ENCODE measurements at places on chromosomes 2 and 18. TPM values are rescaled to one million over a fixed set of nuclear protein-coding genes. Genes with fewer than 3 reads are reported as not detected.

- no peaks in the 10 kb centered on the region for H3K36me3 ChIP-seq
- no peak for DNase-seq
- peaks cover 27% of the 10 kb centered on the region for H3K4me1 ChIP-seq
- no peak overlapping the region for H3K27ac ChIP-seq
- peaks cover 91% of the 10 kb centered on the region for H3K27me3 ChIP-seq
Measured at GRCh38 chr2:29917781-29918180, 3.6 kb downstream of the ALK start.

GRCh38 chr2:128793404-128793803, 474.7 kb upstream of the HS6ST1 start:
- no peak for DNase-seq
- H3K4me3 ChIP-seq: no peak overlapping the region
- no peaks in the 10 kb centered on the region for H3K36me3 ChIP-seq
- peaks cover 5% of the 10 kb centered on the region for H3K4me1 ChIP-seq

The APCDD1 gene
- 49.8 TPM for total RNA-seq

The ANKRD30BL gene
- not detected for total RNA-seq

GRCh38 chr2:62475172-62476011, 30.6 kb downstream of the TMEM17 start:
- DNase-seq: no peak
- H3K36me3 ChIP-seq: no peaks in the 10 kb centered on the region
- no peak overlapping the region for H3K4me3 ChIP-seq
- peaks cover 30% of the 10 kb centered on the region for H3K4me1 ChIP-seq
- peaks cover 5% of the 10 kb centered on the region for H3K27me3 ChIP-seq
- no peak overlapping the region for H3K27ac ChIP-seq

DNA sequence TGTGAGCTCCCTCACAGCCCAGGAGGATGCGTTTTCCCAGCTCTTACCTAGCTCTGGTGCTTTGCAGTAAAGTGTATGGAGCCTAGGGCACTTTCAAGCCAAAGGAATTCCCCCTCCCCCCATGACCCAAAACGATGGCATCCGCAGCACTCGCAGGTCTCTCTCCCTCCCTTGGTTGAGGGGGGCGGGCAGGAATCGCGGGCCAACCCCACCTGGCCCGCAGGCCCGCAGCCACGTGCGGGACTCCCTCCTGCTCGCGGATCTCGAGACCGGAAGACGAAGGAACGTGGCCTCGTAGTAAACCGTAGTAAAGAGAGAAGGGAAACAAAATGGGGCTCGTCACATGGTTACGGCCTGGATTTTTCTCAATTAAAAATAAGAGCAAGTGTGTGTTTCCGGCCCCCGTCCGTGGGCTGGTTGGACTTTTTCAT, 8.5 kb downstream of the IRS1 start:
- peak overlapping the region; percentile 93 for H3K4me3 ChIP-seq
- H3K36me3 ChIP-seq: peaks cover 10% of the 10 kb centered on the region
- H3K4me1 ChIP-seq: peaks cover 79% of the 10 kb centered on the region
- no peak for DNase-seq
- peak overlapping the region; percentile 97 for H3K27ac ChIP-seq
- H3K27me3 ChIP-seq: no peaks in the 10 kb centered on the region

- no peaks in the 10 kb centered on the region for H3K27me3 ChIP-seq
- H3K4me1 ChIP-seq: no peaks in the 10 kb centered on the region
- DNase-seq: no peak
- H3K36me3 ChIP-seq: no peaks in the 10 kb centered on the region
Measured at GRCh38 chr2:196441527-196441926, 198.0 kb upstream of the CCDC150 start.

DNA sequence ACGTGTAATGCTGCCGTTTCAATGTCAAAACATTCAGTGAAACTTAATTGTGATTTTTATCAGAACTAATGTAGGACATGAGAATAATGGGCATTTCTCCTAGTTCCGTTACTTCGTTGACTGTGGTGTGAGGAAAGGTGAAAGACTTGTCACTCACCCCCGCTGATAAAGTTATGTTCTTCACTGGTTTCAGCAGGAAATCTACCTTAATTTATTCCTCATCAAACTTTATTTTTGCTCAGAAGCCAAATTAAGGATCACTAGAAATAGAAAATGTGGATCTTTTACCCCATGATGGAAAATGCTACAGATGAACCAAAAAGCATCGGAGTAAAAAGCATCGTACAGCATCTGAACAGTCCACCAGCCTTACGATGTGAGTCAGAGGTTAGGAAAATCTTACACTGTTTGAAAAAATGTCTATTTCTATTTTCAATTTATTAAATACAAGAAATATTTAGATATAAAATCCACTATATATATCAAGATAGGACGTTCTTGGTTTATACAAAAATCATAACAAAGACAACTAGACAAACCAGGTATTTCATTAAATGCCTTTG, 1.0 kb upstream of the ROCK1 start:
- peaks cover 7% of the 10 kb centered on the region for H3K4me1 ChIP-seq
- no peak overlapping the region for H3K4me3 ChIP-seq
- no peaks in the 10 kb centered on the region for H3K36me3 ChIP-seq
- DNase-seq: no peak

DNA sequence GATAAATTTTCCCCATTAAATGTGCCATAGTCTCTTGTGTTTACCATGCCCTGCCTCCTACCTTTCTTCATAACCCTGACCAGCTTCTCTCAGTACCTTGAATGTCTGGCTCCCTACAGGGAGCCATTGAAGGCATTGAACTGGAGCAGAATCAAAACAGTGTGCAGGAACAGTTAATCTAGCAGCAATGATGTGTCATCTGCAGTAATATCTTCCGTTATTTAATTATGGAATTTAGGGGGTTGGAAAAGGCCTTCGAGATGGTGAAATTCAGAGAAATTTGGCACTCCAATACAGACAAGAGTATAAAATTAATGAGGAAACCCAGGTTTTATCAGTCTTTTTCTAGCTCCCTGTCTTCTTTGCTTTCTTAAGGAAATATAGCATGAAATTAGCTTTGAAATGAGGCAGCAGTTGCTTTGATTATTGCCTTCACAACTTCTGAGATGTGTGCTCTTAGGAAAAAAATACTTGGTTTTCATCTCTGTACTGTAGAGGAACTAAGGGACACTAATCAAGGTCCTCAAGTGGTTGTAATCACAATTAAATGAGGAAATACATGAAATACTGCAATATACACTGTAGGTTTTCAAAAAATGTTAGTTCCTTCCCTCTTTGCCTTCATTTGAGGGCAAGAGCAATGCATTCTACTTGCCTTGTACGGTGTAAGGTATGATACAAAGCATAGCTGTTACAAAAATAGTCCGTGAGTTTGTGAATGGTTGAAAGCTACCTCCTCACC, 369.1 kb downstream of the SETBP1 start:
- H3K27ac ChIP-seq: no peak overlapping the region
- DNase-seq: no peak
- H3K4me1 ChIP-seq: peaks cover 10% of the 10 kb centered on the region
- no peak overlapping the region for H3K4me3 ChIP-seq
- H3K36me3 ChIP-seq: peaks cover 14% of the 10 kb centered on the region
- no peaks in the 10 kb centered on the region for H3K27me3 ChIP-seq

DNA sequence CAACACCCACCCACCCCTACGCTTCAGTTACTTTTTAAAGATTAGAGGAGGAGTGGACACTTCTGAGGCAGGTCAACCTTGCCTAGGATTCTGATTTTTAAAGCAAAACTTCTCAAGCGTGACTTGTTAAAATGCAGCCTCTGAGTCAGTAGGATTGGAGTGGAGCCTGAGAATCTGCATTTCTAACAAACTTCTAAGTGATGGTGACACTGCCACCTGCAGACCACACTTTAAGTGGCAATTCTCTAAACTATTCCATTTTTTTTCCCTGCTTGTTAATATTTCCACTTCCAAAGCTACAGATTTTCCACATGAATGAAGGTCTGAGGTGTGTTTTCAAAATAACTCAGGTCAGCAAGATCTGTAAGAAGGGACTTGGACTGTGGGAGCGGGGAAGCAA, 171.1 kb upstream of the CCDC150 start:
- peaks cover 3% of the 10 kb centered on the region for H3K4me1 ChIP-seq
- no peak for DNase-seq
- H3K36me3 ChIP-seq: no peaks in the 10 kb centered on the region
- H3K27me3 ChIP-seq: no peaks in the 10 kb centered on the region
- H3K27ac ChIP-seq: no peak overlapping the region

DNA sequence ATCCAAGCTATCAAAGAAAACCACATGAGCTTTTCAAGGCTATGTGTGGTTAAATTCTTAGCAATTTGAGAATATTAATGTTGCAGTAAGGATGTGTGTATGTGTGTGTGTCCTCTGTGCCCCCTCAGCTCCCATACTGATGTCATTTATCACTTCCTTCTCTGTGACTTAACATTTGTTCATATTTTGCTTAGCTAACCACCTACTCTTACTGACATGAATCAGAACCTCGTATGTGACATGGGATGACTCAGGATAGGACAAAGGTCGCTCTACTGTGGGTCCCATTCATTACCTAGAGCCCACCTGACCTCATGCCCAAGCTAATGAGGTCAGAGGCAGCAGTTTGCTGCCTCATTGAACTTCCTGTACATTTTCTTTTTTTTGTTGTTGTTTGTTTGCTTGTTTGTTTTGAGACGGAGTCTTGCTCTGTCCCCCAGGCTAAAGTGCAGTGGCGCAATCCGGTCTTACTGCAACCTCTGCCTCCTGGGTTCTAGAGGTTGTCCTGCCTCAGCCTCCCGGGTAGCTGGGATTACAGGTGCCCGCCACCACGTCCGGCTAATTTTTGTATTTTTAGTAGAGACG, 36.3 kb downstream of the MOGAT1 start:
- no peak for DNase-seq
- no peak overlapping the region for H3K27ac ChIP-seq
- H3K36me3 ChIP-seq: no peaks in the 10 kb centered on the region
- H3K4me3 ChIP-seq: no peak overlapping the region

- H3K4me1 ChIP-seq: no peaks in the 10 kb centered on the region
- no peaks in the 10 kb centered on the region for H3K36me3 ChIP-seq
- DNase-seq: no peak
Measured at GRCh38 chr2:26682155-26682554, 10.4 kb upstream of the KCNK3 start.

The OR6B2 gene
- total RNA-seq: not detected

The CD8B gene
- not detected for total RNA-seq

DNA sequence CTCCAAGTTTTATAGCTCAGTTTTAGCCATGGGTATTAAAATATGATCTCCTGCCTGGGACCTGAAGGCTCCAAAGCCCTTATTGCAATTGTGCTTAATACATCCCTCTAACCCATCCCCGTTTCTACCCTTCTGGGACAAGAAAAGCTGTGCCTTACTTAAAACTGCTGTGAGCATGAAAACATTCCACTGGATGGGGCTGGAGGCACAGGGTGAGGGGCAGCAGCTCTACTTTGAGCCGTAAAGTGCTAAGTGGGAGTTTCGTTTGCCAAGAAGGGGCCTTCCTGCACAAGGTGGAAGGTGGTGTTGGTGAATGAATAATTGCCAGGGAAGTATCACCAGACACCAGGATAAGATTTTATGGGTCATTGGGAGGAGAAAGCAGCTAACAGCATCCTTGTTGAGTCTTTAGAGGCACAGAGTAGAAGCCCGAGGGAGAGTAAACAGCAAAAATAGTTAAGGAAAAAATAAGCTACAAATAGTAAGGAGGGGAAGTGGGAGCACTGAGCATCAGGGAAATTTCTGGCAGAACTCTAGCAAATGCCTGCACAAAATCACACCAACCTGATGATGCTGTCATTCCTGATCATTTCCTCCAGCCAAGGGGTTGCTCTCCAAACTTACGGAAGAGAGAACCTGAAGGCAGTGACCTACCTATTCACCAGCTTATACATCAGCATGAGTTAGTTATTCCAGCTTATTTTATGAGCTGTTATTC, 218.4 kb downstream of the MREG start:
- H3K27ac ChIP-seq: no peak overlapping the region
- H3K27me3 ChIP-seq: no peaks in the 10 kb centered on the region
- no peak overlapping the region for H3K4me3 ChIP-seq
- no peak for DNase-seq
- H3K4me1 ChIP-seq: peaks cover 10% of the 10 kb centered on the region

DNA sequence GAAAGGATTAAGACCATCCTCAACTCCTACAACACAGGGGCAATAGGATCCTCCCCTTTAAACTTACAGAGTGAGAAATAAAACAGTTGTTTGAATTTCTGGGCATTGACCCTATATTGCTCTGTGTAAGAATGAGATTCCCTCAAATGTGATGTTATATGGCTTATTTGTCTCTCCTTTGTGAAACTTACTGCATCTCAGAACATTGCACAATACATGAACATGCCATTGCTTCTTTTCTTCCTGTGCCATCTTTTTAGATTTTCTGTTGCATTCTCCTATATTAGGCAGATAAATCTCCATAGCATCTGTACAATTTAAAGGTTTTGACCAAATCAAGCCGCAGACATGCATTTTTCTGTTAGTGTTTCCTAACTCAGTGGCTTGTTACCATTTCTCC, 941.9 kb upstream of the FANCL start:
- H3K27me3 ChIP-seq: no peaks in the 10 kb centered on the region
- DNase-seq: no peak
- H3K36me3 ChIP-seq: no peaks in the 10 kb centered on the region
- H3K4me3 ChIP-seq: no peak overlapping the region

GRCh38 chr2:226679389-226680065, 120.1 kb downstream of the IRS1 start:
- H3K27me3 ChIP-seq: no peaks in the 10 kb centered on the region
- H3K27ac ChIP-seq: no peak overlapping the region
- H3K4me1 ChIP-seq: peaks cover 13% of the 10 kb centered on the region
- DNase-seq: no peak

GRCh38 chr2:234745347-234745746, 206.5 kb upstream of the SH3BP4 start:
- H3K27ac ChIP-seq: no peak overlapping the region
- no peaks in the 10 kb centered on the region for H3K27me3 ChIP-seq
- no peak overlapping the region for H3K4me3 ChIP-seq
- peaks cover 6% of the 10 kb centered on the region for H3K4me1 ChIP-seq
- peaks cover 9% of the 10 kb centered on the region for H3K36me3 ChIP-seq
